Stimulated activated CD4-positive, alpha-beta T cell treated with anti-CD3 and anti-CD28 coated beads, Interleukin-15, amount 100 ng/mL, for 24 hours (primary cell): ENCODE measurements at places on chromosomes 5 and 9.

GRCh38 chr9:101434998-101435397 is 576 bp downstream of the ALDOB start:
- no peak for DNase-seq

DNA sequence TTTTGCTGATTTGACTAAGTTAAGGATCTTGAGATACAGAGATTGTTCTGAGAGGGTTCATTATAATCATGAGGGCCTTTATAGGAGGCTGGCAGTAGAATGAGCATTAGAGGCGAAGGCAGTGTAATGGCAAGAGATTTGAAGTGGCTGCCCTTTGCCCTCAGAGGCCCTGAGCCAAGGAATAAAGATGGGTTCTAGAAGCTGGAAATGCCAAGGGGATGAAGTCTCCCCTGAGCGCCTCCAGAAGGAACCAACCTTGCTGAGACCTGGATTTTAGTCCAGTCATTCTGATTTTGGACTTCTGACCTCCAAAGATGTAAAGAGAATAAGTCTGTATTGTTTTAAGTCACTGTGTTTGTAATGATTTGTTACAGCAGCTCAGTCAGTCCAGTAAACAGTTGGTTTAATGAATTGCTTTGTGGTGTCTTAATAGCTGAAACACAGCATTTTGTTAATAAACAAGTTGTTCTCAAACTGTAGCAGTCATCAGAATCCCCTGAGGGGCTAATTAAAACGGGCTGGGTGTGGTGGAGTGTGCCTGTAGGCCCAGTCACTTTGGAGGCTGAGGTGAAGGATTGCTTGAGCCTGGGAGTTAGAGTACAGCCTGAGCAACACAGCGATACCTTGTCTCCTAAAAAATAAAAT is 23.2 kb downstream of the GLRX start:
- no peak for DNase-seq

DNA sequence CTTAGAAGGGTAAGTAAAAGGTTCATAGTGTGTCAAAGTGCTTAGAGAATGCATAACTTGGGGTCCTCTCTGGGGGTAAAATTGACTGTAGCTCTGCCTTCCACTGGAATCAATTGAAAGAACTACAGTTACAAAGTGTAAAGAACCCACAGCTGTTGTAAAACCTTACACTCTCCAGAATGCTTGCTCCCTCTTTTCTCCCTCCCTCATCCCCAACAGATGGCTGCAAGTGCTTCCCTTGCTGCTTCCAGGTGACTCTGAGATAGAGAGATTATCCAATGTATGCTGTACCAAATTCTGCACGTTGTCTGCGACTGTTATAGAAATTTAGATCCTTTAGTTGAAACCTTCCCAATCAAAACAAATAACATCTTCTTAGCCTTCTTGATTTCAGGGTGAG is 126.0 kb downstream of the STK32A start:
- DNase-seq = no peak

DNA sequence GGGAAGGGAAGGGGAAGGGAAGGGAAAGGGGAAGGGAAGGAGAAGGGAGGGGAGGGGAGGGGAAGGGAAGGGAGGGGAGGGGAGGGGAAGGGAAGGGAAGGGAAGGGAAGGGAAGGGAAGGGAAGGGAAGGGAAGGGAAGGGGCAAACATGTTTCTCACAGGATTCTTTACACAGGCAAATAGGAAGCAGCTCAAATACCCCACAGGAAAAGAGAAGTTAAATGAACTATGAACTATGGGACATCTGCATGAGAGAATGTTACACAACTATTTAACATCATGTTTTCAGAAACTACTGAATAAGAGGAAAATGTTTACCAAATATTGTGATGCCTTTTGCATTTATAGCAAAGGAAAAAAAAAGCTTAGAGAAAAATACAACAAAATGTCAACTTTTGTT is 125.4 kb upstream of the SLC30A5 start:
- DNase-seq = no peak
